ENCODE measurements at places on chromosomes 3 and 15.
A peak's percentile ranks its signal among the peaks of the same experiment; 100 is the strongest.

GRCh38 chr15:71601038-71601834, 209.1 kb upstream of the NR2E3 start:
- no peak for DNase-seq

GRCh38 chr3:31973081-31973480, 8.0 kb downstream of the OSBPL10 start:
- DNase-seq = no peak

- peak; percentile 14 for DNase-seq
Observed at GRCh38 chr3:40504636-40505430, 1.0 kb upstream of the ZNF620 start.

- DNase-seq = no peak
Observed at GRCh38 chr3:97161169-97161568, 346.8 kb downstream of the EPHA6 start.

- no peak for DNase-seq
Observed at GRCh38 chr3:32562640-32563039, 8.0 kb downstream of the DYNC1LI1 start.

- no peak for DNase-seq
Observed at GRCh38 chr3:8403996-8404395, 97.6 kb upstream of the LMCD1 start.

- peak; percentile 28 for DNase-seq
Observed at GRCh38 chr15:78873793-78874765, 1.4 kb downstream of the MORF4L1 start.

DNA sequence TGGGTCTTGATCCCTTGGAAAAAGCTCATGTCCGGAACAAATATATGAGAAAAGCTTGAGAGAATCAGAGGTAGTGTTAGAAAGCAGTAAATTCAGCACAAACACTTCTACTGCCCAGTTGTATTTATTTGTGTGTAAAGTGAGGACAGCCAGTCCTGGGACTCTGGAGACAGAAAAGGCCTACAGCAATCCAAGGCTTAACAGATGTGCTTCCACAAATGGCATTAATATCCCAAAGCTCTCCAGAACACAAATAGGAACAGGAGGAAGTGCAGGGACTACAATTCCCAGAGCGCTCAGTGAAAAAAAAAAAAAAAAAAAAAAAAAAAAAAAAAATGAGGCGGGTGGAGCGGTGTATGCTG, 390 bp upstream of the AP2M1 start:
- DNase-seq = no peak

DNA sequence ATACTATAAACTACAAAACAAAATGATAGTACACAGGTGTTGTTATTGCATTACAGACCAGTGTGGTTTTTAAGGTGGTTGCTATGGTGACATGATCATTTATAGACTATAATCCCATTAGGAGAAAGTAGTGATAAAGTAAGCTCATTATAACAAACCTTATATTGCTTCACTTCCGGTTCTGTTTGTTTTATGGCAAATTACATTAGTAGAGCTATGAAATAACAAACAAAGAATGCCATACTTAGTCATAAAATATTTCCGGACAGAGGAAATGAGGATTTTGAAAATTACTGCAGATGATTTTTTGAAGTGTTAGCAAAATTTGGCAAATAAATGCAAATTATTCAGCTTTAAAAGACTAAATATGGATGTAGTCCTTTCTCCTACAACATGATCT, 640.4 kb upstream of the ARPP21 start:
- no peak for DNase-seq

- peak; percentile 43 for DNase-seq
Observed at GRCh38 chr15:99105514-99106341, 848 bp downstream of the SYNM start.

- DNase-seq = peak; percentile 64
Observed at GRCh38 chr3:32106929-32107362, 526 bp downstream of the GPD1L start.
